Gastrocnemius medialis (tissue), 4 donors: ENCODE measurements at places on chromosomes 1 and 21.

- no peak for DNase-seq
These were observed 29.0 kb downstream of the PKP1 start for GRCh38 chr1:201312298-201312697.

DNA sequence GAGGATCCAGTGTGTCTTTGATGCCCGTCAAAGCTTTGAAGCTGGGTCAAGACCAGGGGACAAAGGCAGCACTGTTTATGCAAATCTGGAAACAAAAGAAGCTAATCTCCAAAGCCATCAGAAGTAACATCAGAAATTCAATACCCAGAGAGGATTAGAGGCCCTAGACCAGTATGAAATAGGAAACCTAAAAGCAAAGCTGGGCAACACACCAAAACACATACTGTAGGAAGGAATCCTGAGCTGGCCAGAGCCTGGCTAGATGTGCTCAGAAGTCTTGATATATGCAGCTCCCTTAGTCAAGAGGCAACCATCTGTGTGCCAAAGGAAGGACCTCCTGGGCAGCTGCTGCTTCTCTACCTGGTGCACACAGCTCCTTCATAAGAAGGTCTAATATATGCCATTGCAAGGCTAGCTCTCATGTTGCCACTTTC is 12.3 kb downstream of the COLGALT2 start:
- peak; percentile 73 for DNase-seq

- DNase-seq: no peak
These were observed 4.4 kb downstream of the NHLH1 start for GRCh38 chr1:160371346-160371631.

DNA sequence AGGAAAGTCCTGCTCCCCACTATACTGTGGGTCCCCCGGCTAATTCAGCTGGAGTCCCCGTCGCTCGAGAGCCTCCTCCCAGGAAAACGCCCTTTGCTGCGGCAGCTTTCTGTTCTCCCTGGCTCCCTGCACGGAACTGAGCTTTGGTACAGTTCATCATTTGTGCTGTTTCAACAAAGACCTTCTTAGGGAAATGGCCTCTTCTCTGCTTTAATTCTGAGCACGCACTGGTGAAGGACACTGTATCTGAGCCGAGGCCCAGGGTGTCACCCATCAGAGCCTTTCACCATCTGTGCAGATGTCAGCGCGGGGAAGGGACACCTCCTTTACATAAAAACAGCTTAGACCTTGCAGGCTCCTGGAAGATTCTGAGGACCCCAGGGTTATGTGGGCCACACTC is 13.5 kb upstream of the PEX10 start:
- DNase-seq: no peak

- DNase-seq: no peak
These were observed 89.1 kb upstream of the SLC25A33 start for GRCh38 chr1:9449976-9450696.

DNA sequence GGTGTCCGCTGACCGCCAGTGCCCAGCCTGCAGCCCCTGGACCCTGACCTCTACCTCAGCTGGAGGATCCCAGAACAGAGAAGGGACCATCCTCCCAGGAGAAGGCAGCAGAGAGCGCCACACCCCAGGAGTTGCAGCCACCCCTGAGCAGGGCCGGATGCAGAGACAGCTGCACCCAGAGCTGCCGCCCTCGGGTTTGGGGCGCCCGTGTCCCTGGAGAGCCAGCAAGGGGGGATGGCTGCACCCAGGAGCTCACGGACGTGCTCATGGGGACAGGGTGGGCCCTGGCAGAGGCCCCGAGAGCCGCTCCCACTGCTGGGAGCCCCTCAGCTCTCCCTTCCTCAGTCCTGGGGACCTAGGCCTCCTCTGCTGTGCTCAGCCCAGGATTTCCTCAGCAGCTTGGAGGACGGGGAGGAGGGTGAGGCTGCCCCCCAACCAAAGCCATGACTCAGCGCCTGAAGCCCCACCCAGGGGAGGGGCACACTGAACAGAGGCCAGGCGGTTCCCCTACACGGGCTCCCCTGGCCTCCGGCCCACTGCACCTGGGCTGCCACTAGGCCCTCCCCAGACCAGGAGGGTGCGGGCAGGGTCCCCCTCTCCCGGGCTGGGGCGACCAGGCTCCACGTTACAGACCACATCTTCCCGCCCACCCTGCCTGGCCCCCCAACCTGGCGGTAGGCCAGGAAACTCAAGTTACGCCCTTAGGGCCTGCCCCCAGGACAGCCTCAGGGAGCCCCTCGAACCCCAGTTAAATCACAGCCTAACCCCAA is 2.2 kb downstream of the ACAP3 start:
- peak; percentile 57 for DNase-seq

GRCh38 chr1:57591842-57592241 is 168.0 kb upstream of the DAB1 start:
- no peak for DNase-seq

- no peak for DNase-seq
These were observed 20.9 kb upstream of the NCMAP start for GRCh38 chr1:24535021-24535424.

DNA sequence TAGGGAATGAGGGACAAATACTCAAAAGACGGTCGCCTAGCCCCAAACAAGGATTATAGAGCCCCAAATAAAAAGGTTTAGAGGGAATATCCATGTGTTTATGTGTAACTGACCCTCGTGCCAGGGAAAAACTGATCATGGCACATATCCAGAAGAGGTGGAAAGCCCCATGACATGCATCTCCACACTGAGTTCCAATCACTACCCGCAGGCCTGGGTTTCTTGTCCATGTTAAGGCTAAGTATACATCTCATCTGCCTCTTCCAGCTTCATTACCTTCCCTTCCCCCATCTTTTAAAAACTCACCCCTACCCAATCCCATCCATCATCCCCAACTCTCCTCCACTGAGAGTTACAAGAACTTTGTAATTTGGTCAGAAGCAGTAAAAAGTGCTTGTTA is 15.2 kb downstream of the GADD45A start:
- DNase-seq: no peak

DNA sequence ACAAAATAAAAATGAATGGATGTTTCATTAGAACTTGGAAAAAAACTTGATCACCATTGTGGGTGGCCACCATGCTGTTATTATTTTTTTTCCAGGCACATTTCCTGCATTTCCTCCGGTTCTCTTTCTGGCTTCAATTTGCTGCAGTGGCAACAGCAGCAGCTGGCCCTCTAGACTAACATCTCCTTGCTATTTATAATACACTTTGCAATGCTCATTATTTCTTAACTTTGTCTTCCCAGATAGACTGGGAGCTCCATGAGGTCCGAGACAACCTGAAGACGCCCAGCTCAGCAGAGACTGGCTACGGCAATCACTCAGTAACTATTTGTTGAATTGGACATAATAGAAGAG is 53.4 kb upstream of the ATP5PO start:
- DNase-seq: no peak

DNA sequence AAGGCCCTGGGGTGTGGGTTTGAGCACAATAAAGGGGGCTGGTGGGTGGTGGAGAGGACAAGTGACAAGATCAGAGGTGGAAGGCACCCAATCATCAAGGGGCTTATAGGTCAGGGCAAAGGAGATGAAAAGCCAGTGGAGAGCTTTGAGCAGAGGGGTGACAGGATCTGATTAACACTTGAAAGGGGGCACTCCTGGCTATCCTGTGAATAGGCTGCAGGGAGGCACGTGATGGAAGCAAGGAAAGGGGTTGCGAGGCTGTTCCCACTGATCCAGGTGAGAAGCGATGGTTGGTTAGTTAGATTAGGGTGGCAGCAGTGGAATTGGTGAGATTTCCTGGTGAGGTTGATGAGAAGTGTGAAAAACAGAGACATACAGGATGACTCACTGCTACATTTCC is 80.6 kb downstream of the WLS start:
- no peak for DNase-seq

DNA sequence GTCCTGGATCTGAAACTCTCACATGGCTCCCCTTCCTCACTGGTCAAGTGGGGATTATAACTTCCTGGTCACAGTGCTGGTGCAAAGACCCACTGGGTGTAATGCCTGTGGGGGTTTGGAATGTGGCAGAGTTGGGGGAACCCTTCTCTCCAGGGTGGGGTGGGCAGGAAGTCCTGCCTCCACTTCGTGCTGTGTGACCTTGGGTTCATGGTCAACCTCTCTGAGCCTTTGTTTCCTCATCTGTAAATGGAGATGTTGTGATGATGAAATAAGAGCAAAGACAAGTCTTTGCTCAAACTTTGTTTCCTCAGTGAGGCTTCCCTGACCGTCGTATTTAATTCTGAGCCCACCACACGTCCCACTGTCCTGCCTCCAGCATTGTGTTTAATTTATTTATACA is 564.7 kb downstream of the PTPRU start:
- no peak for DNase-seq

- DNase-seq: no peak
These were observed 30.3 kb downstream of the ZSCAN20 start for GRCh38 chr1:33502726-33503125.

DNA sequence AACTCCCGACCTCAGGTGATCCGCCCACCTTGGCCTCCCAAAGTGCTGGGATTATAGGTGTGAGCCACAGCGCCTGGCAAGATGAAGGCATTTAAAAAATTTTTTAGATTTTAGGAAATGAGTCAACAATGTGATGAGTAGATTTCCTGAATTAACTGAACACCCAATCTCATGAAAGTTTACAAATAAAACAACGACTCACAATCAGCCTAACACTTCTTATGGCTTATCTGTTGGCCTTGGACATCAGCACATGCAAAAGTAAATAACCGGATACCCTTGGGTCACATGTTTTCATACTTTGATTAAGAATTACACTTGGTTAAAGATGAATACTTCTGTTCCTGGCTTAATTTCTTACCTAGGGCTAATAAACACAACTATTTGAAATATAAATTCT is 3.0 kb downstream of the GNG12 start:
- no peak for DNase-seq

- DNase-seq: no peak
These were observed 27.6 kb downstream of the GABPB2 start for GRCh38 chr1:151098126-151098525.

DNA sequence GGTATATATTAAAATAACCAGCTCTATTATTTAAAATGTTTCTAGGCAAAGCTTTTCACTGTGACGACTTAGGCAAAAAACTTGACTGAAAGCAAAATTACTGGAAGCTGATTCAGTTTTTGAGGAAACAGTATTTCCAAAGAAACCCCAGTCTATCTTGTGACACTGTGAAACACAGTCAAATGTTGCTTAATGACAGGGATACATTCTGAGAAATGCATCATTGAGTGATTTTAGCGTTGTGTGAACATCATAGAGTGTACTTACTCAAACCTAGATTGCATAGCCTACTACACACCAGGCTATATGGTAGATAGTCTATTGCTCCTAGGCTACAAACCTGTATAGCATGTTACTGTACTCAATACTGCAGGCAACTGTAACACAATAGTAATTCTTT is 116.9 kb upstream of the KCNK1 start:
- no peak for DNase-seq

DNA sequence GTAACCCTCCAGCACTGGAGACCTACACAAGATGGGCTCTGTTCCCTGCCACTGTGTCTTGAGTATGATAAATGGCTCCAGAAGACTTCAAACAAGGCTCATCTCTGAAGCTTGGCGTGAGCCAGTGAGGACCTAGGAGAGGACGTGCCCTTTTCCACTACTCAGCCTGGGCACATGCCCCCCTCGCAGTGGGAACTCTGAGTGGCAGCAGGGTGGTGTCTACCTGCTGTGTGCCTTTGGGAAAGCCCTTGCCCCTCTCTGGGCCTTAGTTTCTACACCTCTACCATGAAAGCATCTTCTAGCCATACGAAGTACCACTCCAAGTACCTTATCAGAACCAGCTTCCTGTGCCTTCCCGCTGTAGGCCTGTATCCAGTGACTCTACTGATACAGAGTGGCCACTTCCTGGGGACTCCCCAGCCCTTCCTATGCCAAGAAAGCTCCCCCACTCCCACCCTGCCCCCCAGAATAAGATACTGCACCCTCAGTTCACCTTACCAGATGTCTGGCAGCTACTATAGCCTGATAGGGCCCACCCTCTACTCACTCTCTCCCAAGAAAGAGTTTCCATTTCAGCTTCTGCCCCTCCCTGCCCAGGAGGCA is 3.1 kb upstream of the MOB3C start:
- no peak for DNase-seq

DNA sequence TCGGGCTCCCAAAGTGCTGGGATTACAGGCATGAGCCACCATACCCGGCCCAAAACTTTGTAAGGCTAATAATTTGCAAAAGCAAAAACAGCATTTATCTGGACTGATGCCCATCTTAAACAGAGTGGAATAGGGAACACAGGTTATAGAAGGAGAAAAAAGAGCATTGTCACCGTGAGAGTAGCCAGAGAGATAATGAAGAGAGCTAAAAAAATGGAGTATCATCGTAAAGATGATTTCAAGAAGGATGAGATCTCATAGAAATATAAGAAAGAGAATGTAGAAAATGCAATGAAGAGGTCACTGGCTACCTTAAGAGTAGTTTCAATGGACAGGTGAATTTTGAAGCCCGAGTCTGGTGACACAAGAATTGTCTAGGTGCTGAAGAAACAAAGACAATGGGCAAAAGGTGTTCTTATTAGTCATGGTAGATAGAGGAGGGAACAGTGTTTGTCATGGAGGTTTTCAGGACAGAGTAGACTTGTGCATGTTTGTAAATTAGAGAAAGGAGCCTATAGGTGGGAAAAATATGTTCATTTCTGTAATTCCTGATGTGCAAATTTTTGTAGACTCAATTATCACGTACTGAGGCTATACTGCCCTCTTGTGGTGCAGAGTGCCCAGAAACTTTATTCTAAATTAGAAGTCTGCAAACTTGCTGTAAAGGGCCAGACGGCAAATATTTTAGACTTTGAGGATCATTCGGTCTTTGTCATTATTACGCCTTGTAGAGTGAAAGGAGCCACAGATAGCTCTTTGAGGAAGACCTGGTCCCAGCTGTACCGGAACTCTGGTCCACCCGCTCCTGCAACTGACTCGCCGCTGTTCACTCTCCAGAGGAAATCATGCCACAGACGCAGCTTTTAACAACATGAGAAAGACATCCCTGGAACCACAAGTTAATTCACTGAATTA is 8.1 kb upstream of the TMEM183A start:
- DNase-seq: peak; percentile 31

- DNase-seq: no peak
These were observed 49.4 kb downstream of the WDR4 start for GRCh38 chr21:42829954-42830353.

- no peak for DNase-seq
These were observed 3.6 kb downstream of the KCNN3 start for GRCh38 chr1:154866257-154867063.

DNA sequence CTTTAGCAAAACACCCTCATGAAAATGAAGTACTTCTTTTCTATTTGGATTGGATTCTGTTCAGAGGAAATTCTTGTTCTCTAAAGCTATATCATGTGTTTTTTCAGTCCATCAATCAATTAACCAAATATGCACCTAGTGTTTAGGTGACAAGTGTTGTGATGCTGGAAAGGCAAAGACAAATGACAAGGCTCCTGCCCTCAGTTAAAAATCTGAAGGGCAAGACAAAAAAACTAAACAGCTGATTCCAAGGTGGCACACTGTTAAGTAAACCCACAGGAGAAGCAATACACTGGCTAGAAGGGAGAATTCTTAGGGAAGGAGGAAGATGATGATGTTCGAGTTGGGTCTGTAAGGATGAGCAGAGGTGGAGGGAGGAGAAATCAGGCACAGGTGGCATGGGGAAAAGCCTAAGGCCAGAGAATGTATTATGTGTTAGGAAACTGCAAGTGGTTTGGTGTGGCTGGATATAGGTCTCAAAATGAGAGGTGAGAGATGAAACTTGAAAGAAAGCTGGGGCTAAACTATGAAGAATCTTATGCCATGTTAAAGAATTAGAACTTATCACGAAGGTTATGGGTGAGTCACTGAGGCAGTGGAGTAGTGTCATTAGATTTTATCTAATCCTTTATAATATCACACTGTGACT is 51.8 kb upstream of the GFI1 start:
- DNase-seq: no peak
